ENCODE measurements at places on chromosomes 7 and 10.
A peak's percentile ranks its signal among the peaks of the same experiment; 100 is the strongest.

DNA sequence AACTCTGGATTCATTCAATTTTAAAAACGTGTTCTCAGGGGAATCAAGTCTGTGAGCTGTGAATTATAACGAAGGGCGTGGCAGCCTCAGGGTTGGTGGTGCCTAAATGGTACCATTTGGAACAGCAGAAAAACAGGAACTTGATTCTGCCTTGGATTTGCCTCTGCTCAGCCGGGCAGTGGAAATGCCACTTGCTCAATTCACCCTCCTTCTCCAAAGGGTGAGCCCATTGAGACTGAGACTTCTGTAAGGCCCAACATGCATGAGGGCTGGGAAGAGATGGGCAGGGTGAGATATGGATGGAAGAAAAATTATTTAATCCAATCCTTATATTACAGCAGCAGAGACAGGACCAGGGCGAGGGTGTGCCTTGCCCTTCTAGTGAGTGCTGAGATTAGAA lies 107.1 kb upstream of the HABP2 start:
- no peak for DNase-seq

DNA sequence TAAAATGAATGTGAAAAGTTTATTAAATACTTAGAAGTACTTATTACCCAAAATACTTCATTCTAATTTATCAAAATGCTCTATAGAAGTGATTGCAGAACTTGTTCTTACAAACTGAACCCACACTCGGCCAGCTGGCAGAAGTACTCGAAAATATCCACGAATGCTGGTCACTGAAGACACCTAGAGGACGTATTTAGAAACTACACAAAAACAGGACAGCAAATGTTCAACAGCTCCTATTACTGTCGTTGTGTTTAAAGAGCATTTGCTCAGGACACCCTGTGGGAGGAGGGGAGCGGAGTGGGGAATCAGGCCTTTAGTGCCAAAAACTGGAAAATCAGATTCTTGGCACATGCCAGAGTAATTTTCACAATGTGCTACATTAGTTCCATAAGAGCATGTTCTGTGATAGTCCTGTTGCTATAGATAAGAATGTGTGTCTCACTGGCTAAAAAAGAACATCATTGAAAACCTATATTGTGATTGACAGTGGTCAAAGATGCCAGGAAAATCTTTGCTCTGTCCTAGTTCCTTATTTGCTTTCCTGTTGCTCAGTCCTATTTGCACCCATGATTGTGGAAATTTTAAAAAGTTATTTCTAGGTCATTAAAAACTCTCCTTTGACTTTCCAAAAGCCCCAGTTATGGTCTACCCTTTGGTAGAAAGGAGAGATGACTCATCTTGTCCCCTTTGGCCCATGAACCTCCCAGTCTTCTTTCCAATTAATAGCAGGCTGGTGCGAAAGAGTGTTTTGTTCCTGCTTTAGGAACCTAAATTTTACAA lies 49.0 kb upstream of the NRBF2 start:
- DNase-seq, result peak; percentile 34

- no peak for DNase-seq
Observed at GRCh38 chr7:51213618-51214017, 103.0 kb downstream of the COBL start.

- DNase-seq, result no peak
Observed at GRCh38 chr7:122261016-122261415, 43.5 kb downstream of the FEZF1 start.

- DNase-seq, result no peak
Observed at GRCh38 chr7:44621034-44621749, 14.8 kb downstream of the OGDH start.

DNA sequence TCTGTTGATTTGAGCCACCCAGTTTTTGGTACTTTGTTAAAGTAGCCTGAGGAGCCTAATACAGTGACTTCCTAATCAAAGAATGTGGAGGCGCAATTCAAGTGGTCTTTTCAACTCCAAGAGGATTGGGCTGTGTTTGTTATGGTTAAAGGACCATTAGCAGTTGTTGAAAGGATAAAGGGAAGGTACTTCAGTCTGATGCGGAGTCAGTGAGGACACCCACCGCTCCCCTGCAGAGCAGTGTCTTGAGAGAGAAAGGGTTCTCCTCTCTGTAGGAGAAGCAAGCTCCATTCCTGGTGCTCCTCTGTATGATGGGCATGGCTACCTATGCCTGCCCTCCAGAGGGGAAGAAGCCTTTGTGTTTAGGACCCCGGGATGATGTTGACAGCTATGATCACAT lies 590.6 kb upstream of the C7orf33 start:
- no peak for DNase-seq

DNA sequence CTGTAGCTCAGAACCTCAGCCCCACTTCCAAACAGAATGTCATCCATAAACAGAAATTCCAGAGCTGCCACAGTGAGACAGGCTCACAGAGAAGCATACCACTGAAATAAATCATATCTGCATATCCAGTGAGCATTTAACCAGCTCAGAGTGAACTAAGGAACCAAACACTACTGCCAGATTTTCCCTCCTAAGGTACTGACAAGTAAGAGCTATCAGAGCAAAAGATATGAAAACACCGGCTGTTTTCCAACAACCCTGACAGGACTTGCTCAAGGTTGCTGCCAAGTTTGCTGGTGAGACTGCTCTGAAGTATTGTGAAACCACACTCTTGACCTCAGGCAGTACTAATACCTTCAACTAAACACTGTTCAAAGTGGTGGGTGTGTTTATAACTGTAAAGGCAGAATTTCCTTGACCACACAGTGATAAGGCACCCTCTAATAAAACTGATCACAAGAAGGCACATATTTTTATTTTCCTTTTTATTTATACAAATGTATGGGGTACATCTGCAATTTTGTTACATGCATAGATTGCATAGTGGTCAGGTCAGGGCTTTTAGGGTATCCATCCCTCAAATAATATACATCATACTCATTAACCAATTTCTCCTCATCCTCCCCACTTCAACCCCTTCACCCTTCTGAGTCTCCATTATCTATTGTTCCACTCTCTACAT lies 18.3 kb downstream of the SGMS1 start:
- no peak for DNase-seq

DNA sequence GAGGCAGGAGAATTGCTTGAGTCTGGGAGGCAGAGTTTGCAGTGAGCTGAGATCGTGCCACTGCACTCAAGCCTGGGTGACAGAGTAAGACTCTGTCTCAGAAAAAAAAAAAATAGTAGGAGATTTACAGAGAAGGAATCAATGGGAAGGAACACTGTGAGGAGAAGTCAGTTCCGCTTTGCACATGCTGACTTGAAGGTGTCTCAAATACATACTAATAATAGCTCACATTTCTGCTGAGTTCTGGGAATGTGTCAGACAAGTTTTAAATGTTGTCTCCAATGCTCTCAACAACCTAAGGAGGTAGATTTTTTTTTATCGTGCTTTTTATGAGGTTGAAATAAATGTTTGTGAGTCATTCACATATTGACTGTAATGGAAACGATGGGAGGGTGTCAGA lies 654.9 kb upstream of the CELF2 start:
- DNase-seq, result no peak

DNA sequence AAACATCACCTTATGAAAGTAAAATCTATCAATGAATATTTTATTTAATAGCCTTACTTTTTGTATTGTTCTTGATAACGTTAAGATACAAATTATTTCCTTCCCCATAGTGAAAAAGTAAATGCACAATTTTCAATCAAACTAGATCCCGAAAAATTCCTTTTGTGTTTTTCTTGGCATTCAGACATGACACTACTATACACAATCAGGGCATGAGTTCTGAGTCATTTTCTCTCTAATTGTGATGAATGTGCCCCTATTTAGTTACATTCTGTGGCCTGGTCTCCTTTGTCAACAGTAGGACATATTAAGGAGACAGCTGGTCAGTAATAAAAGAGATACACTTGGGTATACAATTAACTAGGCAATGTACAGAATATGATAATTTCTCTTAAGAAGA lies 19.8 kb downstream of the COL1A2 start:
- no peak for DNase-seq

- DNase-seq, result no peak
Observed at GRCh38 chr10:121681997-121682687, 83.9 kb upstream of the FGFR2 start.

GRCh38 chr7:137753948-137754851 lies 92.6 kb downstream of the DGKI start:
- DNase-seq, result no peak

DNA sequence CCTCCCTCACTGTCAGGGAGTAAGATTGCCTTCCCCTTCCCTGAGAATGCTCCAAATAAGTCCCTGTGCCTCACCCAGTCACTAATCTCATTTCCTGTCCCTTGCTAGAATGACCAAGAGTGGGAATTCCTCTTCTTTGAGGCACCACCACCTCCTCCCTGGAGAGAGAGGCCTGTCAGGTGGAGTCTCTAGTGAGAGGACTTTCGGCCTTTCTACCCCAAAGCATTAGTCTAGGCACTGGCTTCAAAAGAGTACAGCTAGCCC lies 145.0 kb downstream of the PTPN20 start:
- no peak for DNase-seq

GRCh38 chr7:112293416-112293815 lies 86.9 kb downstream of the ZNF277 start:
- no peak for DNase-seq

DNA sequence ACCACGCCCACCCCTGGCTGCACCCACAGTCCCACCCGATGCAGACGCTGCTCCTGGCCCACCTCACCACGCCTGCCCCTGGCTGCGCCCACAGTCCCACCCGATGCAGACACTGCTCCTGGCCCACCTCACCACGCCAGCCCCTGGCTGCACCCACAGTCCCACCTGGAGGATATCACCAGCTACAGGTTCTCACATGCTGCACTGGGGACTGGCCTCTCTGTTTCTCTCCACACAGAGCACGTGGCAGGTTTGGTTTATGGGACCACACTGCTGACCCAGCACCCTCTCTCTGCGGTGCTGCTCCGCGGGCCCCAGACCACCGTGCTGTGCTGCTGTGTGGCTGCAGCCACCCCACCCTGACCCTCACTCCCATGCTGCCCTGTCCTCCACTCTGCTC lies 120.9 kb downstream of the VIPR2 start:
- no peak for DNase-seq

GRCh38 chr10:17031637-17032635 lies 97.7 kb downstream of the CUBN start:
- no peak for DNase-seq

DNA sequence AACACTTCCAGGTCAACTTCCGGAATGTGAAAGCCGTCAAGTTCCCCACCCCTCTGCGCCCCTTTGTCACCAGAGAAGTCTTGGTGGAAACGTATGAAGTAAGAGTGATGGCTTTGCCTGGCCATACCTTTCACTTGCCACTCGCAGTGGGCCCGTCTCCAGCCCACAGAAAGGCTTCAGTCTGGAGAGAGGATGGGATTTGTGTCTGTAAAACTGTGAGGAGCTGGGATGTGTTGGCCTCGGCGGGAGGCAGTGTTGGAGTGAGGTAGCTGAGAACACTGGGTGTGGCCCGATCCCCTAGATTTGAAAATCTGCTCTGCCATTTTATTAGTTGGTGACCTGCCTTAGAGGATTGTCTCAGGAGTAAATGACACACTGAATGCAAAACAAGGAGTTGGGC lies 6.4 kb downstream of the ADCK2 start:
- DNase-seq, result no peak

- no peak for DNase-seq
Observed at GRCh38 chr10:114233482-114233881, 5.6 kb upstream of the VWA2 start.

GRCh38 chr7:107464666-107465226 lies 5.1 kb upstream of the GPR22 start:
- DNase-seq, result no peak

DNA sequence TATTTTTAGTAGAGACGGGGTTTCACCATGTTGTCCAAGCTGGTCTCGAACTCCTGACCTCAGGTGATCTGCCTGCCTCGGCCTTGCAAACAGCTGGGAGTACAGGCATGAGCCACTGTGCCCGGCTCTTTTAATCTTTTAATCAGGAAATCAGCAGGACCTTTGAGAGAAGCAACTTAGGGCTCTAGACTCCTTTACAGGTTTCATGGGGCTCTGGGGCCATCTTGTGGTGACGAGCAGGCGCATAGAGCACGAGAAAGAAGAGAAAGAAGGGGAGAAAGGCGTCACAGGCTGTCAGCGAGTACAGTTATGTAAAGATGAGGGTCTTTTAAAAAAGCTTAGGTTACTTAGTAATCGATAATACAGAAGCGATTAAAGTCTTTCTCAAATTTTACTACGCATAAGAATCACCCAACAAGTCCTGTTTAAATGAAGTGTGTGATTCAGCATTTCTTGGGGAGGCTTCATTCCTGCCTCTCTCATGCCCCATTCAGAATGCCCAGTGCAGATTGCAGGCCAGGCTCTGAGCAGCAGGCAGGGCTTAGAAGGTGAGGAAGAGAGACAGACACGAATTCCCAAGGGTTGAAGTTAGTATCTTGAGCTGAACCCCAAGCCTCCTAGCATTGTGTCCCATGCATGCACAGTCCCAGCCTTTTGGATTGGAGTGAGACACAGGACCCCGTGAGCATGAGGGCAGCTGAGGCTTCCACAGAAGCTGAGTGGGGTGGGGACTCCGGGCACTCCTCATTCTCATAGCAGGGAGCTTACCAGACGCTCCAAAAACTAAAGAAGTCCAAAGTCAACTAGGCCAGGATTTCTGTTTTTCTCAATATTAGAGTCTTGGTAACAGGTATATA lies 23.6 kb upstream of the PFKP start:
- DNase-seq, result no peak

- no peak for DNase-seq
Observed at GRCh38 chr10:117342641-117343040, 32.6 kb downstream of the PDZD8 start.

GRCh38 chr7:117997862-117998825 lies 124.9 kb upstream of the CTTNBP2 start:
- DNase-seq, result no peak

- no peak for DNase-seq
Observed at GRCh38 chr7:150556521-150557138, 10.6 kb upstream of the GIMAP4 start.

DNA sequence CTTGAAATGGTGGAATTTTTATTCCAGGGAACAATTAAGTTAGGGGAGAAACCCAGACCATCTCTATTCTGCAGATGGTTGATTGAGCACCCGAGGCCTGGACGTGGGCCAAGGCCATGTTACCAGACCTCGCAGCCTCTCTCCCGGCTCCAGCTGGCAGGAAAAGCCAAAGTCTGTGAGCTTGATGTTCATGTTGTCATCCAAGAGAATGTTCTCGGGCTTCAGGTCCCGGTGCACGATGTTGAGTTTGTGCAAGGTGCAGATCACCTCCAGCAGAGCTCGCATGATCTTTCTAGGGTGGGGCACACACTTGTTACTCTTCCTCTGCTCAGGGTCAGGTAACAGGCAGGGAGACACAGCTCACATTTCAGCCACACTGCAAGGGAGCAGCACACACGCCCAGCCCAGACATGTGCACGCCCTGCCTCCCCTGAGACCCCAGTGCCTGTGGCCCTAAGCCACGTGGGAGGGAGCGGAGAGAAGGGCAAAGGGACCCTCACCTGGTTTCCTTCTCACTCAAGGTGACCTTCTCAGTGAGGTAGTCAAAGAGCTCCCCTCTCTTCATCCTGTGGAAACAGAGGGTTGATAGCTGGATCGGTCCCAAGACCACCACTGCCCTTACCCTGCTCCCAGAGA lies 9.5 kb downstream of the PHKG1 start:
- no peak for DNase-seq

DNA sequence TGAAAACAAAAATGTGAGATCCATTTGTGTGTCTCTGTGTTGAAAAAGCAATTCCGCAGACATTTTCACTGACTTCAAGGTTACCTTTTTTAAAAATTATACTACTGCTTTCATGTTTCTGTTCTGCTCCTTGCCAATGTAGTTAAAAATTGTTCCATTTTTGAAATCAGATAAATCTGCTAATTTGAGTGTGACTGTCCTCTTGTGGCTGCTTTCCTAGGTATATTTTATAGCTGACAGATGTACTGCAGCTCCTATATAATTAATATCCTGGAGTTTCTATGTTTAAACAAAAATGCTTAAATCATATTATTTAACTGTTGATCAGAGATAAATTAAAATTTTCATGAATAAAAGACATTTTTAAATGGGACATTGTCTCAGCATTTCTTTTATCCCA lies 177.6 kb upstream of the LRRTM3 start:
- no peak for DNase-seq
